ENCODE measurements at places on chromosomes 2 and 18.

DNA sequence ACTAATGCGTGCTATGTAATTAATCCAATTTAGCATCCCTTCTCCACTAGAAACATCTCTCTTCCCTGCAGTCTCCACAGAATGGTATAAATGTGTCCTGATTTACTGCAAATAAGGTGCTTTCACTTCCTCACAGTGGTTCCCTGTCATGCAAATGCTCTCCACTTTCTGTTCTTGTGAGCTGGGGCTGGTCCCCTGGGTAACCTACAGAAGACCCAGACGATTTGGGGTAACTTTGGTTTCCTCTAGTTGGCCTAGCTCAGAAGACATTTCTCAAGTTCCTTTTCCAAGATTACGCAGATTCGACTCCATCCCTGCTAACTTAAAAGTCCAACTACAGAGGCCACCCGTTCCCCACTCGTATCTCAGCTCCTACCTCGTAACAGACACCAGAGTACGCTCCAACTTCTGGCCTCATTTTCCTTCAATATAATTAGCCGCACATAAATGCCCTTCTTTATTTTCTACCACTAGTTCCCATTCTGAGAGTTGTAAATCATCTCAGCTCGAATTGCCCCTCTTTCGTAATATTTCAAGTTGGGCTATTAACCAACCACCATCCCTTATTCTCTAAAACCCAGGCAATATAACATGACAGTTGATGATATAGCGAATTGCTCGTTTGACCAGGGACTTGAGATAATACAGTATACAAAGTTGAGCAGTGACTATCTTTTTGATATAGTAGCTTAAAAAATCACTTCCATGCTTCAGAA, 28.8 kb upstream of the NEDD4L start:
- DNase-seq = no peak

- no peak for DNase-seq
Measured at GRCh38 chr2:67871686-67872412, 191.0 kb downstream of the C1D start.

DNA sequence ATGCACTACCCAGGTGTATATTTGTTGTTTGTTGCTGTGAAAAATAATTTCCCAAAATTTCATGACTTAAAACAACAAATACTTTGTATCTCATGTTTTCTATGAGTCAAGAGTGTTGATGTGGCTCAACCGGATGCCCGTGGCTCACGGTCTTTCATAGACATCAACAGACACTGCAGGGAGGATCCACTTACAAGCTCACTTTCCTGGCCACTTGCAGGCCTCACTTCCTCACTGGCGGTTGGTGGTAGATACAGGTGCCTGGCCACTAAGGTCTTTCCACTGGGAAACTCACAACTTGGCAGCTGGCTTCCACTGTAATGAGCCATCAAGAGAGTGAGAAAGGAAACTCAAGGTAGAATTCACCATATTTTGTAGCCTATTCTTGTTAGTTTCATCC, 662.9 kb downstream of the IRS1 start:
- DNase-seq = peak; percentile 4

GRCh38 chr2:3731829-3732228, 28.5 kb downstream of the DCDC2C start:
- no peak for DNase-seq

- DNase-seq = no peak
Measured at GRCh38 chr2:66125951-66126350, 309.0 kb upstream of the MEIS1 start.

- no peak for DNase-seq
Measured at GRCh38 chr2:113769555-113769954, 13.1 kb upstream of the SLC35F5 start.

- DNase-seq = no peak
Measured at GRCh38 chr2:41892476-41892875, 155.3 kb upstream of the PKDCC start.

- DNase-seq = no peak
Measured at GRCh38 chr18:66129248-66129647, 378.4 kb downstream of the CDH7 start.

DNA sequence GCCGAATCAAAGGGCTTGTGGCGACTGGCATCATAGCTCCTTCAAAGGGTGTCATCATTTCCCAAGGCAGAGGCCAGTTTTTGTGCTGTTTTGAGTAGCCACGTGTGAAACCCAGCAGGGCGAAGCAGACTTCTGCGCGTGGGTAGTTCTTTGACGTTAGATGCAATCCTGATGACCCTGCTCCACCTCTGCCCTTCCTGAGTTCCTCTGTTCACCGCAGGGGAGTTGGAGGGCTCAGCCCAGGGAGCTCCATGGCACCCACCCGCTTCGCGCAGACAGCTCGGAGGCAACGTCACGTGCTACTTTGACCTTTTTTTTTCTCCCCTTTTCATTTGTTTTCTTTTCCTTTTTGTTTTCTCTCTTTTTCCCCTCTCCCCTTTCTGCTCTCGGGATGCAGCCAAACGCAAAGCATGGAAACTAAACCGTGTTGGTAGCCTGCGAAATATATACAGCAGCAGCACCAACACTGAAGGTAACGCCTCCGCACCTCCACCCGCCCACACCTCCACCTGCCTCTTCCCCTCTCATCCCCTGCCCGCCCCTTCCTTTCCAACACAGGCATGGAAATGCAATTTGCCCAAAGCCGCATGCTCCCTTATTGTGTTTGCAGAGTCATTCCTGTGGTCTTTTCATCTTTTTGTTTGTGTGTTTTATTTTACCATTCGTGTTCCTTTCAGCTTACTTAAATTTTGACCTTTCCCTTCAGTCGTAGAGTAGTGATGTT, 153.6 kb downstream of the GBX2 start:
- DNase-seq = no peak

GRCh38 chr18:64402636-64403035, 253.7 kb upstream of the LINC00305 start:
- DNase-seq = no peak

DNA sequence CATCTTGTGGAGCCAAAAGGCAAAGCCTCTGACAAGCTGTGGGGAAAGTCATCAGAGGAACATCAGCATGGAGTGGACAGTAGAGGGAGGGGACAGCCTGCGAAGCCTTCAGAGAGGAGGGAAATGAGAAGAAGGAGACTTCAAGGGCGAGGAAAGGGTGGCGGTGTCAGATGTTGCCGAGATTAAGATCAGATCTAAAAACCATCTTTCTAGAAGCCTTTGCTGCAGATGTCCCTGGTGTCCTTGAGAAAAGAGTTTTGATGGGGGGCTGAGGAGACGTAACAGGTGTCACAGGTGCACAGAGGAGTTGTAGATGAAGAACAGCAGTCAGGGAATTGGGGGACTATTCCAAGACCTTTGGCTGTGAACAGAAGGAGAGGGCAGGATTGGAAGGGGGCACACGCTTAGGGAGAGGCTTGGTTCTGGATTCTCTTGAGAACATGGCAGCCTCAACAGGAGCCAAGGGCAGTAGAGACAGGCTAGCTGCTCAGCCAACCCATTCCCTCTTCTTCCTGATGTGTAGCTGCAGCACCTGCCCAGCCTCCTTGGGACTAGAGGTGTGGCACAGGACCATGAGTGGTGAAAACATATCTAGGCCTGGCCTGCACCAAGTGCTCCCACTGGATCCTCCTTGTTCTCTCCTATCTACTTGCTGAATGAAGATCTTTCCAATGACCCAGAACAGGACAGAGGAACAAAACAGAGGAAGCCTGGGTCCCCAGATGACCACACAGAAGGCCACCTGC, 22.7 kb upstream of the NCL start:
- no peak for DNase-seq

- no peak for DNase-seq
Measured at GRCh38 chr2:58853420-58853819, 612.3 kb upstream of the FANCL start.

DNA sequence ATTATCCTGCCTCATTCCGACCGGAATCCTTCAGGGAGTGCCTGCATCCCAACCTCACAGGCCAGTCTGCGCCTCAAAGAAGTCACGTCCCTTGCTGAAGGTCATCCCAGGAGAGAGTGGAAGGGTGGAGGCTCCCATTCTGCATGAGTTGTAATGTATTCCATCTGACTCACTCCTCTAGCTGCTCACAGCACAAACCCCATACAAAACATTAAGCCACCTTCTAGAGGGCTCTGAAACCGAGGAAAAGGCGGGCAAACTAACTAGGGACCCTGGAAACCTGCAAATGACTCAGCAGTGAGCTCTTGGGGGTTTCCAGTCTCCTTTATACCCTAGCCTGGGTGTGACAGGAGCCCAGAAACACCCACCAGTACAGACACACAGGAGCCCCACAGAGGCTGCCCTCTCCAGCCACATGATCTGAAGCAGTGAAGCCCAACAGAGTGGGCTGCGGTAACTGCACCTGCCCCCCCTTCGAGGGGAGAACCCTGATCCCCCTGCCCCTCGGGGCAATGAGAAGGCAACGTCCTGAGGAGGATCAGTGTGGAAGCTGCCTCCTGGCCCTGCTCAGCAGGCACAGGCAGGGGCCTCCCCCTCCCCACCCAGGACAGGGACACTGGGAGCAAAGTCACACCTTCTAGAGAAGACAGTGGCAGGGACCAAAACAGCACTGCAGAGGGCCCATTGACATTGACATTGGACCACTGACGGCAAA, 69.3 kb upstream of the SNTG2 start:
- DNase-seq = no peak

GRCh38 chr2:186636800-186637496, 47.1 kb downstream of the ITGAV start:
- no peak for DNase-seq

Measured in CD4-positive, alpha-beta T cell treated with Interleukin-12 subunit alpha and Interleukin-12 subunit beta, for 1 hour (primary cell).